CD4-positive, CD25-positive, alpha-beta regulatory T cell (primary cell): ENCODE measurements at places on chromosomes 2 and 18. TPM values are rescaled to one million over a fixed set of nuclear protein-coding genes. Genes with fewer than 3 reads are reported as not detected.

DNA sequence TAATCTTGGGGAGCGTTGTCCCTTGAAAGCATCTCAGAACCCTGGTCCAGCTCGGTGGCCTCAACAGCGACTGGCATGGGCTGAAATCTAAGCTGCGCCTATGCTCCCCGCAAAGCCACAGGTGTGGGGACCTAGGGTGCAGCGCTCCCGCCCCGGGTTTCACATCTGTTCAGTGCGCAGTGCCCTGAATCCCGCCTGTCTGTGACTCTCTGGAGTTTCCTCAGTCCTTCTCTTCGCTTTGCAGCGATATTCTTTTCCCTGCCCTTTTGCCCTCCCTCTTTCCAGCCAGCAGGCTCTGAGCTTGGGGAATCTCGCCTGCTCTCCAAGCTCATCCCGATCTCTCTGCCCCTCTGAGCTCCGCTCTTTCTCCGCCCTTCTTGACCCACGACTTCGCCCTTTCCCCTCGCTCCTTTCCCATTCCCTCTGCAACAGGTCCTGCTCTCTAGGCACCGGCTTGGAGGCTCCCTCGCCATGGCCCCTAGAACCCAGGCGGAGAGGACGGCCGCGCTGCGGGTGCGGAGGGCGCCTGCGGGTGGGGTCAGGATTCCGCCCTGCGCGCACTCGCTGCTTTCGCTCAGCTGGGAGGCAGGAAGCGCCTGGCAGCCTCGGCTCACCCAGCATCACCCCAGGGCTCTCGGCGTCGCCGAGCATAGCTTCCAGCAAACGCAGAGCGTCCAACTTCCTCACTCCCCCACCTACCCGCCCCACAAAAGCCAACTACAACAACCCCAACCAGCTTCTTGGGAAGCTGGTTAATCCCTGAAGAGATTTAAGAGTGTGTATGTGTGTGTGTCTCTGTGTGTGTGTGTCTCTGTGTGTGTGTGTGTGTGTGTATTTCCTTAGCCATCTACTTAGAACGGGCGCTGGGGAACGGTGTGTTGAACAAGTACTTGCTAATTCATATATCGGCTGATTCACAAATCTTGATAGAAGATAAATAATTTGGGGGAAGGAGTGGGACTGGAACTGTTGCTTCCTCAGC is 1.1 kb downstream of the GRP start:
- DNase-seq: no peak
- H3K4me1 ChIP-seq: no peaks in the 10 kb centered on the region
- no peaks in the 10 kb centered on the region for H3K36me3 ChIP-seq
- no peak overlapping the region for H3K27ac ChIP-seq
- H3K4me3 ChIP-seq: no peak overlapping the region

DNA sequence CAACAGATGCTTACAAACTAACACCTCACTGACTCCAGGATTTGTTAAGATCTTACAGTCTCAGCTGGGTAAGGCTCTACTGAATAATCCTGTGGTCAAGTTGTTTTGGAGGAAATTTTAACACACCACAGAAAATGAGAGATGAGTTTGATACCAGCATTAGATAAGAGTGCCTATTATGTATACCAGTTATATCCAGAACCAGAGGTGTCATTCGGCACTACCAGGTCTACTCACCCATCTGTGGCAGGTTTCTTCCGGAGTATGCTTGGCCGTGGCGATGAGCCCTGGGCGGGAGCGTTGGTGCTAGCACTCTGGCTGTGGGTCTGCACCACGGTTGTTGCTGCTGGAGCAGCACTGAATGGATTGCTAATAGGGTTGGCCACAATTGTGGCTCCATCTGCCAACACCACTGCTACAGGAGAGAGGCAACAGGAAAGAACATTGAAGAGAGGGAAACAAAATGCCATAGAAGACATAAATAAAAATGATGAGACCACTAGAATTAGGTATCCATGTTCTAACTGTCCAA is 41.2 kb downstream of the SAP130 start:
- H3K36me3 ChIP-seq: peaks cover 78% of the 10 kb centered on the region
- H3K27me3 ChIP-seq: no peaks in the 10 kb centered on the region
- no peak for DNase-seq
- no peak overlapping the region for H3K4me3 ChIP-seq
- no peak overlapping the region for H3K27ac ChIP-seq
- H3K4me1 ChIP-seq: no peaks in the 10 kb centered on the region

Gene SLC35F6
- 7.9 TPM for polyA plus RNA-seq

Gene SEPTIN10
- polyA plus RNA-seq: 5.4 TPM
